ENCODE measurements at places on chromosomes 7 and 10. TPM values are rescaled to one million over a fixed set of nuclear protein-coding genes. Genes with fewer than 3 reads are reported as not detected.

The ZNF680 gene
- 48.2 TPM for total RNA-seq

The RNF133 gene
- total RNA-seq, result 2.6 TPM

The AKR1D1 gene
- not detected for total RNA-seq

The GRM8 gene
- 19.6 TPM for total RNA-seq

The PVRIG gene
- 0.33 TPM for total RNA-seq

The IRF5 gene
- total RNA-seq, result 2.3 TPM

The GHRHR gene
- not detected for total RNA-seq

The PSPH gene
- total RNA-seq, result 31.1 TPM

All from camera-type eye (tissue), 1 donor.